ENCODE measurements at places on chromosomes 3 and 15. TPM values are rescaled to one million over a fixed set of nuclear protein-coding genes. Genes with fewer than 3 reads are reported as not detected.

DNA sequence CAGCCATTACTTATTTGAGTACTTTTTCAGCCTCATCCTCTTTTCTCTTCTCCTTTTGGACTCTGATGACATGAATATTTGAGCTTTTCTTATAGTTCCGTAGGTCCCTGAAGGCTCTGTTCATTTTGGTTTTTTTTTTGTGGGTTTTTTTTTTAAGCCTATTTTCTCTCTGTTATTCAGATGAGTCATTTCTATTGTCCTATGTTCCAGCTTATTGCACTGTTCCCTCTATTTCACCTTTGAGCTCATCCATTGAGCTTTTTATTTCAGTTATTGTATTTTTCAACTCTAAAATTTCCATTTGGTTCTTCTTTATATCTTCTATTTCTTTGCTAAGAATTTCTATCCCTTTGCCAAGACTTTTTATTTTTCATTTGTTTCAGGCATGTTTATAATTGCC, 7.2 kb upstream of the MGLL start:
- H3K27me3 ChIP-seq: no peaks in the 10 kb centered on the region
- H3K4me3 ChIP-seq: no peak overlapping the region
- no peaks in the 10 kb centered on the region for H3K4me1 ChIP-seq
- H3K36me3 ChIP-seq: no peaks in the 10 kb centered on the region
- H3K27ac ChIP-seq: no peak overlapping the region

GRCh38 chr3:70824078-70824477, 511.6 kb upstream of the MDFIC2 start:
- no peaks in the 10 kb centered on the region for H3K27me3 ChIP-seq
- no peaks in the 10 kb centered on the region for H3K36me3 ChIP-seq
- peaks cover 20% of the 10 kb centered on the region for H3K4me1 ChIP-seq
- H3K4me3 ChIP-seq: no peak overlapping the region
- DNase-seq: no peak

DNA sequence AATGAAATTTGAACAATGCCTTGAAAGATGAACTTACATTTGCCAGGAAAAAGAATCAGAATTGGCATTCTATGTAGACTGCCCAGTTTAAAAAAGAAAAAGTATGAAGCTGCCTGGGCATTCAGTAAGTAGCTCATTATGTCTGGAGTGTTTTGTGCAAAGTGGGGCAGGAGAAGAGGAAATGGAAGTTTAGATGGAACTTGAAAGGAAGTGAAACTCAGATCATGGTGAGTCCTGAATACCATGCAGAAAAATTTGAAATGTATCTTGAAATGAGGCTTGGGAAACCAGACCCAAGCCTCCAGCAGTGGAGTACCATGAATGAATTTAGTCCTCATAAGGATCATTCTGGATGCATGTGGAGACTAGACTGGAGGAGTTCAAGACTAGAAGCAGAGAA, 4.8 kb upstream of the MORC1 start:
- no peaks in the 10 kb centered on the region for H3K27me3 ChIP-seq
- no peak overlapping the region for H3K4me3 ChIP-seq
- DNase-seq: no peak
- no peaks in the 10 kb centered on the region for H3K36me3 ChIP-seq
- H3K4me1 ChIP-seq: no peaks in the 10 kb centered on the region

GRCh38 chr3:183477801-183478456, 49.5 kb upstream of the MCF2L2 start:
- DNase-seq: no peak
- H3K4me3 ChIP-seq: no peak overlapping the region
- H3K27me3 ChIP-seq: no peaks in the 10 kb centered on the region
- H3K4me1 ChIP-seq: no peaks in the 10 kb centered on the region

DNA sequence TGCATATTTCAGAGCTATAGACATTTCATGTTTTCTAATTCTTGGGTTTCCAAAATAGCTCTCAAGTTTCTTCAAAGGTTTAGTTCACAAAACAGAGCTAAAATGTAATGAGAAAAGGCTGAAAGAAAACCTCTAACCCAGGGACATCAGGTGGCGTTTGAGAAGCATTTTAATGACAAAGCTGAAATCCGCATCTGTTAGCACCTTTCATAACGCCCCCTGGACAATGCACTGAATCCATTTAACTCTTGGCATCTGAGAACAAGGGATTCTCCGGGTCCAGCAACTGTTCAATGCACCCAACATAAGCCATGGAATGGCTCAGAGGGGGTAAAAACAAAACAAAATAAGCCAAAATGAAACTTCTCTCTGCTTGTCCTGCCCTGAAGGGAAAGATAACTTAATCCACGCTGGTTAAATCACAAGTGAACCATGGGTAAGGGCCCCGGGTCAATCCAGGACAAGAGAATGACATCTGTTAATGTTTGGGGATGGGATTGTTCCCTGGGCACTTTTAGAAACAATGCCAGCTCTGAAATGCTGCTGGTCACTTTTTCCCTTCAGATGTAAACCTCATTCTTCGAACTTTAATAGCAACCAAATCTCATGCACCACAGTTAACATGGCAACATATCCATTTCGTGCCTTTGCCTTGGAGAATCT, 466.2 kb upstream of the ADAMTS9 start:
- H3K4me1 ChIP-seq: no peaks in the 10 kb centered on the region
- H3K4me3 ChIP-seq: no peak overlapping the region
- DNase-seq: no peak
- no peak overlapping the region for H3K27ac ChIP-seq
- no peaks in the 10 kb centered on the region for H3K36me3 ChIP-seq

Gene ITIH1
- total RNA-seq: 4.4 TPM

DNA sequence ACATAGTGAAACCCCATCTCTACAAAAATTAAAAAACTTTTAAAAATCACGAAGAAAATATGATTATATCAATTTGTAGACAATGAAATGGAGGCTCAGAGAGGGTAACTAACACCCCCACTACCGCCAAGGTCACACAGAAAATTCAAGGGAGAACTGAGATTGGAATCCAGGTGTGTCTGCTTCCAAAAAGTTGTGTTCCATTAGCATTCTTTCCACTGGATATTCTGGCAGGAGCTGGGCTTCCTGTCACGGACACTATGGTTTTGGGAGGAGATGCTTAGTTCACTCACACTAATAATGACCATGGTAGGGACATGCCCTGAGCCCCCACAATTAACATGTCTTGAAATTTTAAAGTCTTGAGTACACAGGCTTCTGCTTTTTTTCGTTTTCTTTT, 28.8 kb downstream of the CTSH start:
- H3K27ac ChIP-seq: no peak overlapping the region
- no peak for DNase-seq
- no peak overlapping the region for H3K4me3 ChIP-seq
- peaks cover 8% of the 10 kb centered on the region for H3K36me3 ChIP-seq
- no peaks in the 10 kb centered on the region for H3K27me3 ChIP-seq
- H3K4me1 ChIP-seq: peaks cover 18% of the 10 kb centered on the region

Gene ERICH6
- not detected for total RNA-seq

GRCh38 chr3:87575550-87575949, 299.2 kb upstream of the POU1F1 start:
- DNase-seq: no peak
- no peaks in the 10 kb centered on the region for H3K36me3 ChIP-seq
- no peaks in the 10 kb centered on the region for H3K27me3 ChIP-seq
- H3K4me1 ChIP-seq: no peaks in the 10 kb centered on the region
- H3K4me3 ChIP-seq: no peak overlapping the region
- H3K27ac ChIP-seq: no peak overlapping the region

DNA sequence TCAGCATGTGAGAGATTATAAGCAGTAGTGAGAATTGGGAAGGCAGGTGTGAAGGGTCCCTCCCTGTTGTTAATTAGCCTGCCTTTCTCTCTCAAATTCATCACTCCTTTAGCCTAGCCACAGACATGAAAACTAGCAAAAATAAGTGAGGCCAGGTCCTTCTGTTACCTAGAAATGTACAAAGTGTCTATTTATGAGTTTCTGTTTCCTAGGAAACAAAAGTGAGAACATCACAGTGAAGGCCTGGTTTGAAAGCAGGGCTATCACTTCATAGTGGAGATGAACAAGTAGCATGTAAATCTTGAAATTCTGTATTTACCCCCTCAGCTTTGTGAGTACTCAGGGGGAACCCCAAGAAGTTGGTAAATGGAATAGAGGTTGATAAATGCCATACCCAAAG, 78.2 kb upstream of the UMPS start:
- no peak overlapping the region for H3K4me3 ChIP-seq
- no peak for DNase-seq
- no peak overlapping the region for H3K27ac ChIP-seq
- no peaks in the 10 kb centered on the region for H3K4me1 ChIP-seq
- no peaks in the 10 kb centered on the region for H3K36me3 ChIP-seq

DNA sequence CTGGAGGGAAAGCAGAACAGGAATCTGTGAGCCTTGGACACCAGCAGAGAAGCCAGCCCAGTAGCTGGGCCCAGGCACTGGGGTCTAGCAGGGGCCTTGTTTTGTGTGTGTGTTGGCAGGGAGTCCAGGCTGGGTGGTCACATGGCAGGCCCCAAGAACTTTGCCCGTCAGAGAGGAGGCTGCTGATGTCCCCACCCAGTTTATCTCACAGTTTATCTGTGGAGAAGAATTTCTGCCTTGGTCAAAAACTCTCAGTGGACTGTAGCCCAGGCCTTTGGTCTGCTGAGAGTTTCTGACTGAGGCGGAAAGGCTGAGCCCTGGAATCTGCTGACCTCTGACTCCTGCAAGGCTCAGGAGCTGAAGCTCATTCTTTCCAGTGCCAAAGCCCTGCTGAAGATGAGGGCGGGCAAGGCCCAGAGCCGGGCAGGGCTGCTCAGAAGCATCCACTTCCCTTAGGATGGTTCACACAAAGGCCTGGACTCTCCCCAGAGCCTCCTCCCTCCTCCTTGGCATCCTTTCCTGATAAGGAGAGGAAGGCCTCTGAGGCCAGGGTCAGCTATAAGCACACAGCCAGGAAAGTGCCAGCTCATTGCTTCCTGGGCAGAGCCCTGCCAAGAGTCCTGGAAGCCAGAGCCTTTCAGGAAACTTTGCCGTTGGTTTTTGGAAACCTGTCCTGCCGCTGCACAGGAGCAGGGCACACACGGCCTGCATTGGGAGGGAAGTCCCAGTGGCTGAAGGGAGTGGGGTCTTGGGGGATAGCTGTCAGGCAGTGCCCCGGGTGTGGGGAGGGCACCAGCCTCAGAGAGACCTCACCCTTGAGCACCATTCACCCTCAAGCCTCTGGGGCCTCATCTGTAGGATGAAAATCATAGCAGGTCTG, 37.2 kb upstream of the SLCO2A1 start:
- H3K4me1 ChIP-seq: no peaks in the 10 kb centered on the region
- no peak overlapping the region for H3K27ac ChIP-seq
- DNase-seq: no peak
- H3K27me3 ChIP-seq: no peaks in the 10 kb centered on the region
- H3K4me3 ChIP-seq: no peak overlapping the region
- H3K36me3 ChIP-seq: no peaks in the 10 kb centered on the region

Gene IQCF2
- not detected for total RNA-seq

GRCh38 chr3:713006-713621, 379.7 kb upstream of the CNTN6 start:
- H3K27me3 ChIP-seq: no peaks in the 10 kb centered on the region
- H3K27ac ChIP-seq: no peak overlapping the region
- H3K4me1 ChIP-seq: no peaks in the 10 kb centered on the region
- no peaks in the 10 kb centered on the region for H3K36me3 ChIP-seq

DNA sequence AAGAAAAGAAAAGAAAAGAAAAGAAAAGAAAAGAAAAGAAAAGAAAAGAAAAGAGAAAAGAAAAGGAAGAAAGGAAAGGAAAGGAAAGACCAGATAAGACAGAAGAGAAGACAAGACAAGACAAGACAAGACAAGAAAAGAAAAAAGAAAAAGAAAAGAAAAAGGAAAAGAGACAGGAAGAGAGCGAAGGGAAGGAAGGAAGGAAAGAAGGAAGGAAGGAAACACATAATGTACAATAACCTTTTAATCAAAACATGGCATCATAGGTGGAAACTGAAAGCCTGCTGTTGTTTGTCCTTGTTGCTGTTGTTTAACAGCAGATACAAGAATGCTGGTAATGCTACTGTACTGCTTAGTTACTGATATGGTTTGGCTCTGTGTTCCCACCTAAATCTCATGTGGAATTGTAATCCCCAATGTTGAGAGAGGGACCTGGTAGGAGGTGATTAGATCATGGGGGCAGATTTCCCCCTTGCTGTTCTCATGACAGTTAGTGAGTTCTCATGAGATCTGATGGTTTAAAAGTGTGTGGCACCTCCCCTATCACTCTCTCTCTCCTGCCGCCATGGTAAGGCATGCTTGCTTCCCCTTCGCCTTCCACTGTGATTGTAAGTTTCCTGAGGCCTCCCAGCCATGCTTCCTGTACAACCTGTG, 67.3 kb downstream of the MCF2L2 start:
- H3K27me3 ChIP-seq: no peaks in the 10 kb centered on the region
- no peak overlapping the region for H3K27ac ChIP-seq
- H3K36me3 ChIP-seq: no peaks in the 10 kb centered on the region

DNA sequence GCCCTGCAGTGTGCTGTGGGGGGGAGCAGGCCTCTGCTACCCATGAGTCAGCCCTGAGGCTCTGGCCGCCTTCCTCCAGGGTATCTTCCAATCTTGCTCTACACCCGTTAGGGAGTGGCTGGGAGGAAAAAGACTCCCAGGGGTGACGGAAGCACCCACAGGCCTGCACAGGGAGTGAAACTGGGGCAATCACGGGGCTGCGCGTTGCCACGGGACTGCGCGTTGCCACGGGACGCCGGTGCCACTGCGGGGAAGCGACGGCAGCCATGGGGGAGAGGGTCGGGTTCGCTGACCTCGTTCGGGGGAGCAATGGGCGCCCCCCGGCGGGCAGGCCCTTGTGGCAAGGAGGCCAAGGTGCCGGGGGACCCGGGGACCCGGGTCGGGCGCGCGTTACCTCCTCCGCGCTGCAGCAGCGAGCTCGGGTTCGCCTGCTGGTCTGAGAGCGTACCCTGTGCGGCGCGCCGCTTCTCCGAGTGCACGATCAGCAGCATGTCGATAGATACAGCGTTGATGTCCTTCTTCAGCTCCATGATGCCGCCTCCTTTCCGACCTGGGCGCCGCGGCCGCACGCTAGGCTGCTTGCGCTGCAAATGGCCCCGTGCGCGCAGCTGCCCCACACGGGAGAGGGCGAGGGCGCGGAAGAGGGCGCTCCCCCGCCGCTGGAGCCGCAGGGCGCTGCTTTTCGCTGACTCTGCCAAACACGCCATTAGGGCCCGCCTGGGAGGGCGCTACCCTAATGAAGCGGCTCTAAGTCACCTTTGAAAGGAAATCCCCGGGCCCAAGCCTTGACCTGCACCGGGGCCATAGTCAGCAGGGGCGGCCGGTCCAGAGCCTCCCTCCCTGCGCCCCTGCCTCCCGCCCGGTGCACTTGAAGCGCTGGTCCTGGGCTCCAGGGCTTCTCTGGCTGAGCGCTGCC, at the start of gene KY:
Gene KY, minus strand, starts transcription at position 592 of the 916 bp plus-strand sequence. Its CDS starts 62 bp downstream, at position 530.
- H3K4me3 ChIP-seq: no peak within 1 kb of the TSS
- peaks cover 17% of the 10 kb centered on the region for H3K4me1 ChIP-seq
- no peaks in the 10 kb centered on the region for H3K27me3 ChIP-seq

- no peak overlapping the region for H3K27ac ChIP-seq
- no peak for DNase-seq
Measured at GRCh38 chr3:185028121-185028520, 124.7 kb downstream of the C3orf70 start.

Gene LMAN1L
- not detected for total RNA-seq

GRCh38 chr15:99073008-99073717, 31.7 kb upstream of the SYNM start:
- no peak overlapping the region for H3K4me3 ChIP-seq
- H3K4me1 ChIP-seq: peaks cover 4% of the 10 kb centered on the region
- H3K27ac ChIP-seq: no peak overlapping the region
- H3K36me3 ChIP-seq: no peaks in the 10 kb centered on the region

Measured in body of pancreas (tissue), 4 donors.